Gastrocnemius medialis (tissue), 4 donors: ENCODE measurements at places on chromosomes 12 and 14.

DNA sequence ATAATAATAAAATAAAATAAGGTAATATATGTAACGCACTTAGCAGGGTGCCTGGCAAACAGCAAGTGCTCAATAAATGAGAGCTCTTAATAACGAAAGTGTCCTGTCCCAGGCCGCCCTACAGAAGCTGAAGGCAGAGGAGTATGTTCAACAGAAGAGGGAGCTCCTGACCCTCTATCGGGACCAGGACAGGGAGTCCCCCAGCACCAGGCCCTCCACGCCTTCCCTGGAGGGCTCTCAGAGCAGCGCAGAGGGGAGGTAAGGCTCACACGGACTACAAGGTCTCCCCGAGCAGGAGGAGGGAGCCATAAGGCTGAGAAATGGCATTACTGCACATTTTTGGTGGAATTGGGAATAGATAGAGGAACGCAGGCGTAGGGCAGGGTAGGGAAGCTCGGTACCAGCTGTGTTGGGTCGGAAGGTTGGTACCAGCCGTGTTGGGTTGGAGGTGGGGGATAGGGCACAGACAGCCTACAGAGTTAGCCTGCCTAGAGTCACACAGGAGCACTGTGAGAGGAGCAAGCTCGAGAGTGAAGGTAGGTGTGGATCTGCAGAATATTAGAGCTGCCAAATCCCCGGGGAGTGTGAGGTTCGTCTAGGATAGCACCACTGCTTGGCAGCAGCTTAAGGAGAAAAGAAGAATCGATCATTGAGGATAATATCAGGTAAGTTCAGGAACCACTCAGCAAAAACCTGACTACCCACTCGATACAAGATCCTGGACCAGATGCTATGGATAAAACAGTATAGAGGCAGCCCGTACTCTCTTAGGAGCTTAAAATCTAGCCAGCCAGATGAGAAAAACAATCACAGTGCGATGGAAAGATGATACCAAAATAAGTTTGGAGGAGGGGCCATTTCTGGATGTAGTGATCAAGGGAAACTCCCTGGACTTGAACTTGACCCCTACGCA lies 15.3 kb downstream of the TNFRSF1A start:
- peak; percentile 72 for DNase-seq

DNA sequence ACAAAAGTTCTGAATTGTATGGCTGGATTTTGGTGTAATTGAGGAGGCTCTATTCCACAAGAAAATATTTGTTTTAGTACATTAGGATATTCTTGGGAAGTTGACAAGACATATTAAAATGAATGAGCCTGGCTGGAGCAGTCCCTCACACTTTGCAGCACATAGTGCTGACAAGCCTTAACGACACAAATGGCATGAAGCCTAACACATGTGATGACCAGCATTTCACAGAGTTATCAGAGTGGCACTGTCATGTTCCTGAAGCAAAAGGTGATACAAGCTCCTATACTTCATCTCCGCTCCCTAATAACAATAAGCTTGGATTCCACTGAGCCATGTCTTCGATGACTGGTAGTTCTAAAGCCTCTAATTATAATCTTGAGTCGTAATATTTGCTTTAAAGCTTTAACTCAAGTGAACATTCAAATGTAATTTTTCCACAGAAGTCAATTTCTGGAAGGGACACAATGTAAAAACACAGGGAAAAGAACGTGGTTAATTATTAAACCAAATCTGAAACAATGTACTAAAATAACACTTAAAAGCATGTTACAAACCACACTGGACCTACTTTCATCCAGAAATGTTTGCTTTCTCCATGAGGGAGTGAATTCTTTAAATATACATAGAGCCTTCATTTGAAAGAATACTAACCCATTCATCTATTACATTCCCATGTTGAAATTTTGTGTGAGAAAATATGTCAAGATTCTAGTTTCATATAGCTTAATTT lies 49.6 kb downstream of the GRIP1 start:
- DNase-seq: no peak

GRCh38 chr12:77746096-77746495 lies 84.6 kb upstream of the NAV3 start:
- no peak for DNase-seq

GRCh38 chr14:49489341-49489740 lies 96.8 kb downstream of the RPS29 start:
- no peak for DNase-seq

GRCh38 chr14:74591394-74591793 lies 20.6 kb downstream of the LTBP2 start:
- DNase-seq: no peak

- DNase-seq: no peak
These were observed 180.7 kb downstream of the PHLDA1 start for GRCh38 chr12:75850721-75851462.

DNA sequence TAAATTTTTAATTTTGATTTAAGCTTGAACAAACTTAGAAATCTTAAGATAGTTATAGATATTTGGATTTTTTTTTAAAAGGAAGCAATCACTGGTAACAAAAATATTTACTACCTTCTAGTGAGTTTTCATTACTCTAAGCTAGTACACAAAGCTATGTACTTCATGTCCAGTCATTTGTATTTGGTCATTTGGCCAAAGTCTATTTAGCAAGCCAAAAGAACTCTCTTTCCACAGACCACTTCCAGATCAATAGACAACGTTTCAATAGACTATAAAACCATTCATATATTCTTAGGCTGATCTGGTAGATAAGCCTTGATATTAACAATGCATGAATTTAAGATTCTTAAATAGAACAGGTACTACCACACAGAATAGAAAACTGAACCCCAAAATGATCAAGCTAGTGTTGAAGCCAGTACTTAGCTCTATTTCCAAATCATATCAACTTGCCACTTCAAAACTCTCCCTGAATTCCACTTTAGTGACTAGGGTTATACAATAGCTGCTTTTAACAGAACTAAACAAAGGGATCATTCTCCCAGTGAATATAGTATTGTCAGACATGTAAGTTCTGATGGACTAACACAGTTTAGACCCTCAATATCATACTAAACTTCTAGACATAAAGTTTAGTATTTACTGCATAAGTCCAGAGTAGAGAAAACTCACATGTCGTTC lies 21.7 kb downstream of the CAPRIN2 start:
- DNase-seq: no peak

DNA sequence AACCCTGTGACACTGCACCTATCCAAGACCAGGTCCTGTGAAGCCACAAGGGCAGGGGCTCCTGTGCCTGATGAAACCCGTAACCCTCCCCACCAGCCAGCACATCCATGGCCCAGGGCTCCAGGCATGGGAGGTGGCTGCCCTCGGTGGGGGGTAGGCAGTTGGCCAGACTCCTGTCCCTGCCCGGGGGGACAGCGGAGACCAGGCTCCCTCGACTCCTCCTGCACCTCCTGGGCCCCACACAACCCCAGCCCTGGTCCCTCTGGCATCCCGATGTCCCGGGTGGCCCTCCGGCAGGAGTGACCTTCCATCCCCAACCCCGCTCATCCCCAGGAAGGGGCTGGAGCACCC lies 11.4 kb downstream of the AKT1 start:
- DNase-seq: no peak

- no peak for DNase-seq
These were observed 320.7 kb downstream of the BTG1 start for GRCh38 chr12:91824991-91825390.

GRCh38 chr14:63564318-63564717 lies 21.1 kb upstream of the PPP2R5E start:
- no peak for DNase-seq

GRCh38 chr12:101969-102878 lies 35.7 kb downstream of the IQSEC3 start:
- DNase-seq: no peak

DNA sequence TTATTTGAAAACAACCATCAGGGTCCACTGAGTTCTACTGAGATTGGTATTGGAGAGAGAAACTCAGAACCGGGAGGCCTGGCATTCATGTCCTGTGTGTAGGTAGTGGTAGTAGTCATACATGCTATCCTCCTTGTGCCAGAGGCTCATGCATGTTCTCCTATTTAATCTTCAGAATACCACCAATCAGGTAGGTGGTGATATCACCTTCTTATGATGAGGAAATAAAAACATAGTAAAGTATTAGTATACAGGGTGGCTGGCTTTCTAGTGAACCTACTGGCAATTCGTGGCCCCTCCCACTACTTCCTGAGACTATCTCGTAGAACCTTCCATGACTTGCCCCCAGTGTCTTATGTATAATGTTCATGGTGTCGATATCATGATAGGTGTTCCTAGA lies 40.5 kb upstream of the EID3 start:
- DNase-seq: no peak

- DNase-seq: no peak
These were observed 469.8 kb downstream of the BCAT1 start for GRCh38 chr12:24479131-24479530.

DNA sequence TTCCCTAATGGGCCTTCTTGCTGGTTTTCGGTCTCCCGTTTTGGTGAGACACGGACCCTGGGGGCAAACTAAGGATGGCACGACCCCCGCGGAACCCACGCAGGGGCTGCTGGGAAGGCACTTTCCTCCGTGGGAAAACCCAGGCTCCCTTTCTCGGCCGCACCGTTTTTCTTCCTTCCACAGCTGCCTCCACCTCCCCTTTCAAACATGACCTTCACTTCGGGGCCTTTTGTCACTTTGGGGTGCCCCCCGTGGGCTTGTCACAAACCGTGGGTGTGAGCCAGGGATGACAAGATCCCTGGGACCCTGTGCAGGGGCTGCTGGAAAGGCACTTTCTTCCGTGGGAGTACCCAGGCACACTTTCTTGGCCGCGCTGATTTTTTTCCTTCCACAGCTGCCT lies 268.7 kb downstream of the ALG10 start:
- no peak for DNase-seq

- DNase-seq: no peak
These were observed 122.4 kb downstream of the ANO6 start for GRCh38 chr12:45338272-45338671.

DNA sequence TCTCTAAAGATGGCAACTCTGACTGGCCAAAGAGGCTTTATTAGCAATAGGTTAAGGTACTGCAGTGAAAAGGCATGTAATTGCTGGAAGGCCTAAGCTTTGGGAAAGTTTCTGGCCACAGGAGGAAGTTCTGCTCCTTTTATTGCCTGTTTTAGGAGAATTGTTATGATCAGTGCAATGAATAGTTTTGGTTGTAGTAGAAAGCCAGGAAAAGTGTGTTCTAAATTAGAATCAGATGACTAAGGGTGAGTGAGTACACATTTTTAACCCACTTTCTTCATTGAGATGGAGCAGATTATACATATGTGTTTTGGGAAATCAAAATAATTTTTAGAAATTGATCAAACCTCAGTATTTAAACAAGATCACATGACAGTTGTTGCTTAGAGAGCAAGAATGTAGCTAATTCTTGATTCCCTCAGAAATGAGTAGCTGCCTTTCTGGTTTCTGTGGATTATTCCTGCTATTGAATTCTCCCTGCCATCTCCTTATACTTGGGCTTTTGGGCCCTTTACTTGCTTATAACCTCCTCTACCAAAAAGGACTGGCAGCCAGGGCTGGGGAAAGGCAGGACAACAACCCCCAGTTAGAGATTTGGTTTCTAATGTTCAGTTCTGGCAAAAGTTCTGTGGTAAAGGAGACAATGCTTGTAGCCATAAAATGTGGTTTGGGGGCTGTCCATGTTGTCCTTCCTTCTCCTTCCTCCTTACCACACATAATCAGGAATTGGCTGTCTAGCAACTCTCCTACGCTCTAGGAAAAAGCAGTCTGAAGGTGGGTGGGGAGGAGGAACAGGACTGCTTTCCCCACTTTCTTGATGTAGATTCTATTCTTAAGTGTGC lies 217.1 kb downstream of the SLC38A4 start:
- no peak for DNase-seq

- DNase-seq: no peak
These were observed at the start of gene KCNK10 for GRCh38 chr14:88323086-88323522. Gene KCNK10, minus strand, starts transcription at chr14:88323269. Its CDS starts 471 bp downstream, at chr14:88322798.

GRCh38 chr12:109567296-109567695 lies 6.0 kb downstream of the MMAB start:
- DNase-seq: no peak
